ENCODE measurements at places on chromosomes 2 and 18. TPM values are rescaled to one million over a fixed set of nuclear protein-coding genes. Genes with fewer than 3 reads are reported as not detected.

DNA sequence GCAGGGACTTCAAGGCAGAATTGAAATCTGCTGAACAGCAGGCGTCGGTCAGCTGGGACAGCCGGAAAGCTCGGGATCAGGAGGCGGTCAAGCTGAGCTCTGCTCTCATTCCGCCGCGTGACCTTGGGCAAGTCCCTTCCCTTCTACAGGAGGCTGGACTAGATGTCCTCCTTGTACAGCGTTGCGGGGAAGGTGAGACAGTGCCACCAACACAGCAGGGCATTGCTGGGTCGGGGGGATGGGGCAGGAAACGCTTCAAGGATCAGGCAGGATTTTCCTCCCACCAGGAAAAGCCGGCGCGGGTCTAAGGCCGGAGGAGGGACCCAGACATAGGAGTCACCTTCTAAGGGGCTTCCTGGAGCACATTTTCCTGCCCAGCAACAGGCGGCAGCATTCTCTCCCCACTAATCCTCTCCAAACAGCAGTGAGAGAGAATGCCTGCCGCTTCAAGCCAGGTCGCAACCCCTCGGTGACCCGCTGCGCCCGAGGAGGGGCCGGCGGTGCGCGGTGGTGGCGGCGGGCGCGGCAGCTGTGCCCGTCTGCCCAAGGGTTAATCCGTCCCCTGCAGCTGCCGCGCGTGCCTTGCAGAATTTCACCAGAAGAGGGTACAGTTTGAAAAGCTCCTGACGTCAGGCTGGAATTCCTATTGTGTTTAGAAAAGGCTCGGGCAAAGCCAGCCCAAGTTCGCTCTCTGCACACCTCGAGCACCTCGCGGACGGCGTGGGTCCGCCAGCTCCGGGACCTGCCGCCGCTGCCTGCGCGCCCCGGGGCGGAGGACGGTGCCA lies at the start of gene KCNF1:
KCNF1 (plus strand) TSS at position 644 of the 785 bp plus-strand sequence. CDS start 493 bp downstream, outside the sequence.
- DNase-seq = peak; percentile 74

DNA sequence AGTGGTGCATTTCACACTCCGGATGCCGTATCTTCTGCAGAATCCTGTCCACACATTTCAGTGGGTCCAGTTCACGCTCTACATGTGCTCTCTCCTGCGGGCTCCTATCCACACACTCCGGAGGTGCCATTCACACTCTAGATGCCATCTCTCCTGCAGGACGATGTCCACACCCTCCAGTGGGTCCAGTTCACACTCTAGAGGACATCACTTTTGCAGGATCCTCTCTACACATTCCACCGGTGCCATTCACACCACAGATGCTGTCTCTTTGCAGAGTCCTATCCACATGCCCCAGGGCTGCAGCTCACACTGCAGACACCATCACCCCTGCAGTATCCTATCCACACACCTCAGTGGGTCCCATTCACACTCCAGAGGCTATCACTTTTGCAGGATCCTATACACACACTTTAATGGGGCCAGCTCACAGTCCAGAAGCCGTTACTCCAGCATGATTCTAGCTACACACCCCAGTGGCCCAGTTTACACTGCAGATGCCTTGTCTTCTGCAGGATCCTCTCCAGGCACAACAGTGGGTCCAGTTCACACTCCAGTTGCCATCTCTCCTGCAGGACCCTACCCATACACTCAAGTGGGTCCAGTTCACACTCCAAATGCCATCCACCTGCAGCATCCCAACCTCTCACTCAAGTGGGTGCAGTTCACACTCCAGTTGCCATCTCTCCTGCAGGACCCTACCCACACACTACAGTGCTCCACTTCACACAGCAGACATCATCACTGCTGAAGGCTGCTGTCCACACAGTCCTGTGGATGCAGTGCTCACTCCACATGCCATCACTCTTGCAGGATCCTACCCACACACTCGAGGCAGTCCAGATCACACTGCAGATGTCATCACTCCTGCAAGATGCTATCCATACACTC lies 2.1 kb upstream of the PXDN start:
- DNase-seq = no peak

GRCh38 chr18:8448130-8448529 lies 161.1 kb upstream of the RAB12 start:
- no peak for DNase-seq

DNA sequence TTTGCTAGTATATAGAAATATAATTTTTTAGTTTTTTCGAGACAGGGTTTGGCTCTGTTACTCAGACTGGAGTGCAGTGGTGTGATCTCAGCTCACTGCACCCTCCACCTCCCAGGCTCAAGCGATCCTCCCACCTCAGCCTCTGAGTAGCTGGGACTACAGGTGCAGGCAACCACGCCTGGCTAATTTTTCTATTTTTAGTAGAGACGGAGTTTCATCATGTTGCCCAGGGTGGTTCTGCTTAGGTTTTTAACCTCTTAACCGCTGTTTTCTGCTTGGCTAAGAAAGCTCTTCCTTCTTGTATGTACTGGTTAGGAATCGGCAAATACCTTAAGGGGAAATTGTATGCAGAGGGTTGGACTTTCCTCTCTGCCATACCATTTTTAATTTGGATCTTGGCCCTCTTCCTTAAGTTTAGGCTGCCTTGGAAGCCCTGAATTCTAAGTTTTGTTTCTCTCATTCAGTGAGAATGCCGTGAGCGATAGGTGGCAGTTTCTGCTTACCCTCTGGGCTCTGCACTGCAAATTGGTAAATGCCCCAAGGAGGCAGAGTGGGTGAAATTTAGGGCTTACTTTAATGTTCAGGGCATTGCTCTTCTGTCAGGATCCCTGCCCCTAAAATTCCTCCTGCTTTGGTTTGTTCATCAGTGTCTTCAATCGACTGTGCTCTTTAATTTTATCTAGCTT lies 32.3 kb downstream of the EML6 start:
- no peak for DNase-seq

GCA gene
- polyA plus RNA-seq = 27.3 TPM

ANKRD62 gene
- not detected for polyA plus RNA-seq
